DMS53 (cell line): ENCODE measurements at places on chromosomes 16 and 17.

DNA sequence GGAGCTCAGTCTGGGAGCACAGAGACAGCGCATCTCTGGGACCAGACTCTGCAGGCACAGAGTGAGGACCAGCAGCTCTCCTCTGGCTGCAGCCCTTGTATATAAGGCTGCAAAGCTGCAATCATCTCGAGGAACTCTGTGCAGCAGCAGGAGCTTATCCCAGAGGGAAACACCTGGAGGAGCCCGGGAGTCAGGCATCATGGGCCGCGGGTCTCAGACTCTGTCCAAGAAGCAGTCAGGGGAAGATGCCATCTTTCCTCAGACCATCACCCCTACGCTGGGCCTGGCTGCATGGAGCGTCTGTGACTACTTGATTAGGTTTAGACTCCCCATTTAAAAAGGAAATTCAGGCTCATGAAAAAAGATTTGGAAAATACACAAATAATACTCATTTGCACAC lies 122.0 kb downstream of the IRF8 start:
- no peak for DNase-seq

GRCh38 chr16:46756772-46757171 lies 8.6 kb upstream of the MYLK3 start:
- no peak for DNase-seq

- no peak for DNase-seq
These were observed 113.3 kb downstream of the FTO start for GRCh38 chr16:53817117-53817755.

- DNase-seq, result no peak
These were observed 15.9 kb upstream of the SLC12A3 start for GRCh38 chr16:56848955-56849689.

DNA sequence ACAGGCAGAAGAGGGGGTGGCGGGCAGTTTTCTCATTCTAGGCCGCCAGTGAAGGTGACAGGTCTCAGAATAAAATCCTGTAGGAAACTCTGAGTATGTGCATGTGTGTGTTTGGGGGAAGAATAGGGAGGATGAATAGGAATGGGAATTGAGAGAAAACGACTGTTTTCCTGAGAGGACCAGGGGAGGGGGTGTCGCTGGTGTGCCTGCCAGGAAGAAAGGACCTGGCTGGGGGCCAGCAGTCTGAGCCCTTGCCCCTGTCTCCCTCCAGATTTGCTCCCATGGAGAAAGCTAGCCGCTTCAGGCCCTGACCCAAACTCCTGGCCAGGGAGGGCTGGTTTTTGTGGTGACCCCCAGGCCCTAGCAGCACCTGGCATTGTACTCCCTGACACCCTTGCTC lies 14.4 kb downstream of the C17orf50 start:
- no peak for DNase-seq

- no peak for DNase-seq
These were observed 14.2 kb downstream of the SAMD14 start for GRCh38 chr17:50115756-50116155.
